H54 (cell line): ENCODE measurements at places on chromosomes 16 and 17.

DNA sequence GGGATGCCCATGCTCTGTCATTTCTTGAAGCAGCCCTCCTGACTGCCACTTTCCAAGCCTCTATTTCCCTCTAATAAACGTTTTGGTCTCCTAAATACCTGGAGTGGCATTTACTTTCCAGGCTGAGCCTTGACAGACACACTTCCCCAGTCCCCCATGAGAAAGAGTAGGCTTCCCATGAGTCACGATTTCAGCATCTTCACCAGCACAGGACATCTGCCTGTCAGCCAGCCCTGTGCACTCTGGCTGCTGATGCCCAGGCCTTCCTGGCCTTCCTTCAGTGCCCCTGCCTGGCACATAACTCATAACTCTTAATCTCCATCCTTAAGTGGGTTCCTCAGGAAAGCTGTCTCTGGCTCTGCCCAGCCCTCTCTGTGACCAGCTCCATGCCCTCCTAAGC lies 30.8 kb upstream of the GAS7 start:
- DNase-seq = no peak

DNA sequence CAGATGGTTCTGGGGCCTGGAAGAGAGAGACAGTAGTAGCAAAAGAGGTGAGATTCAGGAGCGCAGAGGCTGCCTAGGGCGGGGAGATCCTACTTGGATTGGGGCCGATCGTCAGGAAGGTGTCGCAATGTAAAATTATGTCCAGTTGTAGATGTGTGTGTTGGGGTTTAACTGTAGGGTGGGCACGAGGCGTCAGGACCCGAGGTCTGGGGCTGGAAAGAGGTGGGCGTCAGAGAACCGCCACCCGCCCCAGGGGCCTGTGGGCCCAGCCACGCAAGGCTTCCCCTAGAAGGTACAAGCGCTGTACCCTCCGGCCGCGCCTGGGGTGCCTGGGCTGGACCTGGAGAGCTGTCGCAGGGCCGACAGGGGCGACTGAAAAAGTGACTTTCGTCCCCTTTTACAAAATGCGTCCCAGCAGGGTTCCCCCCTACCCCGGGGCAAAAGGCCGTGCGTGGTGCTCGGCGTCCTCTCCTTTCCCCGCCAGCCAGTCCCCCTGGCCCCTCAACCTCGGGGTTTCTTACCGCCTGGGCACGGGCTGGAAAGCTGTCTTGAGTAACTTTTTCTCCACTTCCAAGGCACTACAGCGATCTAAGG lies 2.8 kb downstream of the IRX3 start:
- DNase-seq = no peak

DNA sequence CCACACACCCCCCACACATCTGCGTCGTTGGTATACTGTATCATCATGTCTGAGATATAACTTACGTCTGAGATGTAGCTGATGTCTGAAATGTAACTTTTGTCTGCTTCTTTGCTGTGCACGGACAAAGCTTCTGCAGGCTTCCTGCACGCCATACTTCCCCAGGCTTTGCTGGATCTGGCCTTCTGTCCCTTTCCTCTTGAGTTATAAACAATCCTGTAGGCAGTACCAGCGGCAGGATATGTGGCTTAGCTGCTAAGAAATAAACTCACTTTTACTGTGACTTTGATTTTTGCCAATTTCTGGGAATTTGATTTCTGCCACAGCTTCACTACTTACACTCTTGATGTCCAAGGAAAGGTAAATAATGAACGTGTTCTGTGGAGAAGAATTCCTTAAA lies 184.4 kb downstream of the RPTOR start:
- DNase-seq = no peak

- DNase-seq = no peak
Observed at GRCh38 chr17:3669085-3669347, 404 bp downstream of the EMC6 start.

- no peak for DNase-seq
Observed at GRCh38 chr17:63681530-63681929, 18.4 kb downstream of the LIMD2 start.
